ENCODE measurements at places on chromosomes 1 and 21.

- peak; percentile 49 for DNase-seq
Measured at GRCh38 chr1:46532498-46533178, 18.8 kb downstream of the KNCN start.

DNA sequence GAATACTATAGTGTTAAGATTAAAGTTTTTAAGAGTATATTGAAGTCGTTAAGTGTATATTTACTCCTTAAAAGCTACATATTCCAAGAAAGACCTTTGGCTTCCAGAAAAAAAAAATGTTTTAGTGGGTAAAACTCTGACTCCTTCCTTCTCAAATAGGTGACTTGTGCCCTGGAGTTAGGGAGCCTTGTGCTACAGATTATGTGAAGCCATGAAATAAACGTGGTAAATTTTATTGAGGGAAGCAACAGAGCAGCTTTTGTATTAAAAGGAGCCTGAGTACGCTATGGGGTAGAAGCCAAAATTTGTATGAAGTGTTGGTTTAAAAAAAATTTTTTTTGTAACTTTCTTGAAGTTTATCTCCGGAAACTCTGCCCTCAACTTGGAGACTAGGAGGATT is 994 bp downstream of the RO60 start:
- DNase-seq = no peak

GRCh38 chr1:7760245-7760644 is 10.9 kb upstream of the VAMP3 start:
- no peak for DNase-seq

GRCh38 chr21:34599534-34600101 is 15.3 kb downstream of the RCAN1 start:
- DNase-seq = no peak

DNA sequence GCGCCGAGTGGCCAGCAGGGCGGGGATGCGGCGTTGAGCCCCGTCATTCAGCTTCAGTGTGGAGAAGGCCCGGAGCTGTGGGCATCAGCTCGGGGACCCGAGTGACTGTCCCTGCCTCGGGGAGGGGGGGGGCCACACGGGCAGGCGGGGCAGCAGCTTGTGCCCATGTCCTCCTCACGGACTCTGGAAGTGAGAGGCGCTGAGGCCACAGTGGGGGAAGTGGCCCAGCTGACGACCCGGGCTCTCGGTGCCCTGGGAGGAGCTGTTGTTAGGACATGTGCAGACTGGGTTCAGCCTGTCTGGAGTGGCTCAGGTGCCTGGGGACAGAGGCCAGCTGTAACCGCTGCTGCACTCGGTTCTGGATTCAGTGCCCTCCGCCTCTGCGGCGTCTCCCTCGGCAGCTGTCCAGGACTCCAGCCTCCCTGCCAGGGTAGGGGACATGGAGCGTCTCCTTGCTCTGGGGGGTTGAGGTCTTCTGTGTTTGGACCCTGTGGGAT is 71.1 kb downstream of the SKI start:
- DNase-seq = peak; percentile 28

DNA sequence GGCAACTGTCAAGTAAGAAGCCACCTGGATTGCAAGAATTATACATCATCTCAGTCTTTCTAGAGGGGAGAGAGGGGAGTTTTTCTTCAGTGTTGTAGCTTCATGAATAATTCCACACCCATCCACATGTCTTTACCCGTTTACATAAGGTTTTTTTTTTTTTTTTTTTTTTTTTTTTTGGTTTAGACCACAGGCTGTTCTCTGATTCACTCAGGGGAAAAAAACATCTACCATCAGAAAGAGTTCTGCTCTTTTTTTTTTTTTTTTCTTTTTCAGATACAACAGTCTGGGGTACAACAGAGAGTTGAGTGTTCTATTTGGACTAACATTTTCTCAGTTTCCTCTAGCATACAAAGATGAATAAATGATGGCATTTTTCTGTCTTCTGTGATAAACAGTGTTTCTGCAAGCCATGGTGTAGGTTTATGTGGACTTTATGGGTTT is 4.9 kb upstream of the KIF14 start:
- DNase-seq = no peak

- no peak for DNase-seq
Measured at GRCh38 chr1:222057162-222057561, 315.3 kb upstream of the DUSP10 start.

DNA sequence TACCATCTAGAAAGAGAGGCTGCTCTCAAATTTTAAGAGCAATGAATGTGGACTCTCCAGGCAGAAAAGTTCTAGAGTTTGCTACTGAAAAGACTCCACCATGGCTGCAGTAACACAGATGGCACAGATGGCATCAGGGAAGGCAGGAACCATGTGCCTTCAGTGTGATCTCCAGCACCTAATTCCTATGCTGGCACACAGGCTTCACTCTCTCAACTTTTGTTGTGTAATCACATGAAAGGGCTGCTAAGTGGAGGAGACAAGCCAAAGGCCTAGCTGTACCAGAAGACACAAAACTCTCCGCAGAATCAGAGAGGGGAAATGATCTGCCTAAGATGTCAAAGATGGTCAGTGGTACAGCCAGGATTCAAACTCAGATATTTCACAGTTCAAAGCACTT is 31.1 kb downstream of the ERI3 start:
- DNase-seq = no peak

- no peak for DNase-seq
Measured at GRCh38 chr1:184118046-184118445, 66.5 kb downstream of the TSEN15 start.

DNA sequence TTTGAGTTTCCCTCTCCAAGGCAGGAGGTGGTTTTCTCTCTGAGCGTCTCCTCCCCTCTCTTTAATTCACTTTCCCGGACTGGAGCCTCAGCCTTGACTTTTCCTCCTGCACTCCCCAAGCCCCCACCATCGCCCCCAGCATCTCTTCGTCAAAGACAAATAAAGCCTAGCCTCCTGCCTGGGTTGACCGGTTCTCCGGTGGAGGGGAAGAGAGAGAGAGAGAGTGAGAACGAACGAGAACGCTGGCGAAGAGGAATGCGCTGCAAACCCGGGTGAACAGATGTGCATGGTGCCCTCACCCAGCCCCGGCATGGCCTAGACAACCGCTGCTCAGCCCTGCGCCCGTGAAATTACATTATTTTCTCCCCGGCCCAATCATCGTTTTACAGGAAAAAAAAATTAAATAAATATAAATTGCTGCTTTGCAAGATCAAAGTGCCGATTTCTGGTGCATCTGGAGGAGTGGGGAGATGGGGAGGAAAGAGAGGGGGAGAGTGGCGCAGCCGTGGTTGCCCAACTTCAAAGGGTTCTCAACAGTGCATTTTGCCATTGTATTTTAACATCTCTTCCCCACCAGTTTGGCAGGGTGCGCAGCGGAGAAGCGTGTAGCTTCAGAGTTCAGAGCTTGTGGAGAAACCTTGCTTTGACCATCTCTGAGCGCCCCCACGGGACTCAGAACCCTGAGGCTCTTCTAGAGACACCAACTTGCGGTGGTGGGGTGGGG is 11.4 kb upstream of the TBX15 start:
- DNase-seq = no peak

DNA sequence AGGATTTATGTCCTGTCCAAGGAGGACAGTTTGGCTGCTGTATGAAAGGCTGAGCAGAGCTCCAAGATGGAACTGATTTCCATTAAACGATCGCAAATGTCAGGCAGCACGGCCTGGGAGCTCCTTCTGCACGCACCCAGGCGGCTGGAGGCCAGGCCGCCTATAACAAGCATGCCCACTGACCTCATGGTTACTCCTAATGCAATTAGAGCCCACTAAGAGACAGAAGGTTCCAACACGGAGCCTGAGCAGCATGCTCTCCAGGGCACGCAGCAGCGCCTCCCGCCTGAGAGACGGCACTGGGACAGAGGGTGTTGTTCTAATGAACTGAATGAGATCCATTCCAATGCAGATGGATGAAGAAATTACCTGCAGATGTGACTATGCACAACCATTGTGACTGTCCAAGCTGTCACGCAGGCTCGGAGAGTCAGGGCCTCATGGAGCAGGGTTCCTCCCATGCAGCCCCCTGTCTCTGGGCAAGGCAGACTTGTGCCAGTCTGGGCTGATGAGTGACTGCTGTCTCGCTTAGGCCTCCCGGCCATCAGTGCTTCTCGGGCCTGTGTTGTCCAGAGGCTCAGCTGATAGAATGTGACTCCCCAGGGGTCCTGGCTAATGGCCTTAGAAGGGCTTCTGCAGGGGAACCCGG is 25.2 kb upstream of the CDCA8 start:
- DNase-seq = no peak

- no peak for DNase-seq
Measured at GRCh38 chr1:50971748-50972305, 1.8 kb downstream of the CDKN2C start.

GRCh38 chr1:225880222-225880588 is 2.0 kb downstream of the TMEM63A start:
- no peak for DNase-seq

GRCh38 chr1:48841966-48842365 is 65.3 kb upstream of the BEND5 start:
- no peak for DNase-seq

GRCh38 chr21:42835611-42836401 is 43.5 kb downstream of the WDR4 start:
- no peak for DNase-seq

DNA sequence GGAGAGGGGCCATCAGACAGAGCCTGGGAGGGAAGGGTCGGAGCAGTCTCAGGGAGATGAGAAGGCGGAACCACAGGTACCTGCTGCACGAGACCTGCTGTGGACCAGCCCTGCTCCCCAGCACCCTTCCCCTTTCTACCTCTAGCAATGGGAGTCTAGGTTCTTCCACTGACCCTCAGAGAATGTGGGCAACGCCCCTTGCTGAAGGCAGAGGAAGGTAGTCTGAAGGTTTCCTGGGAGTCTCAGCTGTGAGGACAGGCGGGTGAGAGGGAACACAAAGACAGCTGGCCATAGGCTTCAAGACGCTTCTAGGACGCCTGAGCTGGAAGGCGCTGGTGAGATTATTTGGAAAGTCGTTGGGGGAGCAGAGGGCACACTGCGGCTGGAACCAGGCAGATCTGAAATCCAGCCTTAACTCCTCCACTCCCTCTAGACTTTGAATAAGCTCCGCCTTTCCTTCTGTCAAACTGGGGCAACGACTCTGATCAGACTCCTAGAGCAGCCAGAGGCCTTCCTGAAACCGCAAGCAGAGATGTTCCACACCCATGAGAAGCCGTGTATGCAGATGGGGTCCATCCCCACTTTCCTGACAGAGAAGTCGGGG is 18.1 kb downstream of the SLC45A3 start:
- no peak for DNase-seq

DNA sequence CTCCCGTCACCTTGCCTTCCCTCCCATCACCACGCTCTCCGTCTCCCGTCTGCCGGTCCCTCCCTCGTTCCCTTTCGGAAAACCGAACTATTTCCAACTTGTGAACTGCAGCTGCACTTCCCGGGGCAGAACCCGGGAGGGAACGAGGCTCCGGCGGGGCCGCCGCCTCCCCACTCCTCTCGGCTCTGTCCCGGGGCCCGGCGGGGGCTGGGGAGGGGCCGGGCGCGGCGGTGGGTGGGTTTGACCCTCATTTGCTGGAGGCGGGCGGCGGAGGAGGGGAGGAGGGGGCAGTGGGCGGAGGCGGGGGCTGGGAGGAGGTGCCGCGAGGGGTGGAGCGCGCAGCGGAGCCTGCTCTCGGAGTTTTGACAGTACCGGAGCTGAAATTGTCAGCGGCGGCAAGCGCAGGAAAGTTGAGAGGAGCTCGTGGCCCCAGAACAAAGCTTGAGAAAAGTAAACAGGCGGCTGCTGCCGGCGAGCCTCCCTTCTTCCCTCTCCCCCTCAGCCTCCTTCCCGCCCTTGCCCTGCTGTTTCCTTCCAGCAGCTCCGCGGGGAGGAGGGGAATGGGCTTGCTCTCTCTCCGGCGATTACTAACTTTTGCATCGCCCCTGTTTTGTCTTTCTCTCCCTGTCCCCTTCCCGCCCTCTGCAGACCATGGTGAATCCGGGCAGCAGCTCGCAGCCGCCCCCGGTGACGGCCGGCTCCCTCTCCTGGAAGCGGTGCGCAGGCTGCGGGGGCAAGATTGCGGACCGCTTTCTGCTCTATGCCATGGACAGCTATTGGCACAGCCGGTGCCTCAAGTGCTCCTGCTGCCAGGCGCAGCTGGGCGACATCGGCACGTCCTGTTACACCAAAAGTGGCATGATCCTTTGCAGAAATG is 2.9 kb downstream of the LMO4 start:
- DNase-seq = peak; percentile 66

GRCh38 chr1:212938846-212939245 is 11.5 kb upstream of the VASH2 start:
- DNase-seq = no peak

GRCh38 chr1:17606826-17607440 is 67.4 kb downstream of the ARHGEF10L start:
- DNase-seq = peak; percentile 38

GRCh38 chr1:155081472-155082300 is 3.0 kb downstream of the EFNA3 start:
- no peak for DNase-seq

- DNase-seq = no peak
Measured at GRCh38 chr21:44537930-44538911, 1.8 kb downstream of the KRTAP10-1 start.

DNA sequence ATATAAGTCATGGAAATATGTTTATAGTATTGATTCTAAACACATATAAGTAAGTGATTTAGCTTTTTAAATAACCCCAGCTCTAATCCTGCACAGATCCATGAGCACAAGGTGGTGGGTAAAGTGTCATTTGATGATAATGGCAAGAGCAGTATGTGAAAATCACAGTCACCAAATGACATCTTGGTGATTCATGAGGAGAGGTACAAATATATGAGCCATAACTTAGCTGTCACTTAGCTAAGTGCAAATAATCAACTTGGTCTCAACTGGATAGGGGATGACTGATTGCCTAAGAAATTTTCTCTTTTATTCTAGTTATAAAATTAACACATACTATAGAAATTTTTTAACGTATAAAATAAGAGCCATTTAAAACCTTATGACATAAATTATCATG is 198.1 kb downstream of the ZZZ3 start:
- DNase-seq = no peak

DNA sequence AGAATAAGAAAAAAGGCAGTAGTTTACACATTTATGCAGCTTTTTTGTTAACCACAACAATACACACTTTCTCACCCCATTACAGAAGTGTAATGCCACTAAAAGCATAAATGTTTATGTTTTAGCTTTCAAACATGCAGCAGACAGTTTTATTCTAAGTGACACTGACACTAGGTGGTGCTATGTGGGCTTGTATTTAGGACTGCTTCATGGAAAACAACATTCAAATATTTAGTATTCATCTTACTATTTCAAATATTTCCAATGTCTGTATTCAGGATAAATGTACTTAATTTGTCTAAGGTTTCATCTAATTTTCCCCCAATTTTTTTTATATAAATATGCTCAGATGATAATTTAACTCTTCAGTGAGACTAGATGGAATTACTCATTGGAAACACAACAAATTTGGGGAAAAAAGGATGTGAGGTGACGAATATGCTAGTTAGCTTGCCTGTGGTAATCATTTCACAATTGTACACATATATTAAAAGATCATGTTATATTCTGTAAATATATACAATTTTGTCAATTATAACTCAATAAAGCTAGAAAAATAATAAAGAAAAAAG is 71.4 kb downstream of the USP1 start:
- DNase-seq = no peak

GRCh38 chr1:153030895-153031294 is at the start of gene SPRR1B:
Gene SPRR1B, plus strand, starts transcription at chr1:153031203. Its CDS starts 1,143 bp downstream, at chr1:153032346.
- DNase-seq = no peak

GRCh38 chr1:44842862-44843655 is at the start of gene PTCH2:
Gene PTCH2, minus strand, starts transcription at chr1:44843253. Its CDS starts 321 bp downstream, at chr1:44842932.
- DNase-seq = no peak

GRCh38 chr1:161962091-161962887 is 61.4 kb downstream of the OLFML2B start:
- DNase-seq = no peak
